ENCODE measurements at places on chromosomes 3 and 15.
A peak's percentile ranks its signal among the peaks of the same experiment; 100 is the strongest.

GRCh38 chr15:68818066-68818768 is 2.5 kb downstream of the ANP32A start:
- DNase-seq, result peak; percentile 73

DNA sequence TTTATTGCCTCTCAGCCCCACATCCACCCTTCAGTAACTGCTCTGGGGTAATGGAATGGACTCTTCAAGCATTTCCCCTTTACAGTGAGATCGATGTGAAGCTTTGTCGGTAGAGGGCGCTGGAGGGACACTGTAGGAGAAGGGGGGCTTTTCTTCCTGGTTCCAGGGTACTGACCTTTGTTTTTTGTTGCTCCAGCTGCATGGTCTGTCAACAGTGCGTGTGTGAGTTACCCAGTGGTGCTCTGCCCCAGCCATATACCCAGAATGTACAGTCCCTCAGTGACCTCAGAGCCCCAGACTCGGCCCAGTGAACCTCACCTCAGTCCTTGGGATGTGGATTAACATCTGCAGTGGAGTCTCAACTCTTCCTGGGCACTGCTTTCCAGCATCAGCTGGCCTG is 180.3 kb upstream of the TSC22D2 start:
- DNase-seq, result peak; percentile 48

DNA sequence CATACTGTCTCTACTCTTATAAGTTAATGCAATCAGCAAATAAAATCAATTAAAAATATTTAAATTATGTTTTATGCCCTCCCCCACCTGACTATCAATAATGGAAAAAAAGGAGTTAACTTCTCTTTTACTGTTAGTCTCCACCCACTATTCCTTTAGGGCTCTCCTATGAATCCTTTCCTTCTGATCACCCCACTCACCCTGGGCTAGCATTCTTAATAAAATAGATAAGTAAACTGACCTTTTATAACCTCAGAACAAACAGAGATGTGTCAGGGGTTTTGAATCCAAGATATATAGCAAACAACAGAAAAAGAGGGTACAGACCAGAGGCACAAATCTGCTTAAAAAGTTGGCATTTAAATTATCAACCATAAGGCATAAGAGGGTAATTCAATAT is 116.1 kb upstream of the PLXND1 start:
- no peak for DNase-seq

DNA sequence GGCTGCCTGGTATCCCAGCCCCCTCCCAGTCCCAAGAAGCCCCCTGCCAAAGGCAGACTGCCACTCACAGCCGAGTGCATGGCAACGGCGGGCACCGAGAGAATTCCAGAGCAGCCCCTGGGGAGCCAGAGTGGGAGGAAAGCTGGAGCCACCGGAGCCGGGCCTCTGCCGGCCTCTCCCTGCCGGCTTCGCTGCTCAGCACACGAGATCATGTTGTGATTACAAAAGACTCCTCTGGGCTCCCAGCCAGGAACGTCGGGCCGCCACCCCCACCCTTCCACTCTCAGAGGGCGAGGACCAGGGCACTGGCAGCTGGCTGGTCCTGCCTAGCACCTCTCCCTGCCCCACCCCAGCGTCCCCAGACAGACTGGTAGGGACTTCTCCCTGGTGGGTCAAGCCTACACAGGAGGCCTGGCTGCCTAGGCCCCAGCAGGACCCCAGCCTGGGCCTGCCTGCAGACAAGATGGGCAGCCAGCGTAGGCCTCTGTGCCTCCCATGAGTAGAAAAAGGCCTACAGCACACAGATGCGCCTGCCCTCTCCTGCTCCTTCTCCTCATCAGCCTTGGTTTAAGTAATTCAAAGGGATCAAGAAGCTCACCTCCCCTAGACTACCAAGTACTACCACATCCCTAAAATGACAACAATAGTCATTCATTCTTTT is at the start of gene CCDC9B:
Gene CCDC9B, minus strand, starts transcription at position 200 of the 661 bp plus-strand sequence. Its CDS starts 120 bp downstream, at position 80.
- DNase-seq, result peak; percentile 86

Measured in inflammatory macrophage (primary cell).